Heart left ventricle (tissue), 16 donors: ENCODE measurements at places on chromosomes 1 and 21. TPM values are rescaled to one million over a fixed set of nuclear protein-coding genes. Genes with fewer than 3 reads are reported as not detected.

GRCh38 chr21:38917043-38917774, 111.5 kb downstream of the ETS2 start:
- no peak for DNase-seq

GRCh38 chr1:201016943-201017827, 6.3 kb downstream of the KIF21B start:
- DNase-seq: no peak

GRCh38 chr1:197224160-197224559, 43.9 kb upstream of the CRB1 start:
- no peak for DNase-seq

DNA sequence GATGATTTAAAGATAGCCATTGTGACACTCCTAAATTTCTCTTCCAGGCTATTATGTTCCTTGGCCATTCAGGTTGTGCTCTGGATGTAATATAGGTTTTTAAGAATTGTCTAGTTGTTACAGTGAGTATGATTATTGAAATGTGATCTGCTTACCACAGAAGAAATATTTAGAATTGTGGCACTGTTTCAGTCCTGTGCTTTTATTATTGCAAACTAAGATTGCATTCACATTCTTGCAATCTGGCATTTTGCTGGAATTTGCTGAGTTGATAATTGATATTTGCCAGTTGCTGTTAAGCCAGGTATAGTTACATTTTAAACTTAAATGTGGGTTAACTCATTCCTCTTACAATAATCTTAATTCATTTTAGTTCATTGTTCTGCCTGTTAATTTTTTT, 22.3 kb downstream of the EXO1 start:
- no peak for DNase-seq

- peak; percentile 41 for DNase-seq
Observed at GRCh38 chr1:162033428-162033827, 9.8 kb upstream of the OLFML2B start.

DNA sequence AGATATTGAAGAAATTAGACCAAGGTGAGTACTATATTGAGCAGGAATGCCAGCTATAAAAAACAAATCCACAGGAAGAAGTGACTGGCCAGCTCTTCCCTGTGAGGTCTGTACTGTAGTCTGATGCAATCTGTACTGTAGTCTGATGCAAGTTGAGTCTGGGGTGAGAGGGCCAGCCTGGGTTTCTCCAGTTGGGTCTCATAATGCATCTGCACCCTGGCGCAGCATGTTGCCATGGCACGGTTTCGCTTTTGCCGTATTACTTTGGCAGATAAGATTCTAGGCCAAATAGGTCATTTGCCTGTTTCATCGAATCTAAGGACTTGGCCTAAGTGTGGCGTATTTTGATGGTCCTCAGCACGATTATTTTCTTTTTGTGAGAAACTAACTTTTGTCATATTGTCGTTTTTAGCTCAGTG, 24.4 kb upstream of the PGD start:
- no peak for DNase-seq

Gene NMNAT2
- polyA plus RNA-seq: 0.53 TPM

DNA sequence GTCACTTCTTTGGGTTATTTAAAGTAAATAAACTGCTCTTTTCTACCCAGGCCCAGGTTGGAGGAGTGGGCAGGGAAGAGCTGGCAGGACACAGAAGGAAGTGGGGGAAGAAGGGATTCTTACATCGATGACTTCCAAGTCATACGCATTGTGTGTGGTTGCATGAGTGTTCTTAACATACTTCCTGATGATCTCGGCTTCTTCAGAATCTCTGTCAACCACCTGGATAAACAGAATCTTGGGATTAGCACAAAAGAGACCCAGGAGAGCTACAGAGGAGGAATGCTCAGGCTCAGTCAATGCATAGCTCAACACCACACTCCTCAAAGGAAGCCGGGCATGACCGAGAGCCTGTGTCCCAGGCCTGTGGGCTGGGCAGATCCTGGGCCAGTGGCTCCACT, 42.1 kb downstream of the PARP1 start:
- no peak for DNase-seq
